NT2/D1 (cell line): ENCODE measurements at places on chromosomes 7 and 10.

DNA sequence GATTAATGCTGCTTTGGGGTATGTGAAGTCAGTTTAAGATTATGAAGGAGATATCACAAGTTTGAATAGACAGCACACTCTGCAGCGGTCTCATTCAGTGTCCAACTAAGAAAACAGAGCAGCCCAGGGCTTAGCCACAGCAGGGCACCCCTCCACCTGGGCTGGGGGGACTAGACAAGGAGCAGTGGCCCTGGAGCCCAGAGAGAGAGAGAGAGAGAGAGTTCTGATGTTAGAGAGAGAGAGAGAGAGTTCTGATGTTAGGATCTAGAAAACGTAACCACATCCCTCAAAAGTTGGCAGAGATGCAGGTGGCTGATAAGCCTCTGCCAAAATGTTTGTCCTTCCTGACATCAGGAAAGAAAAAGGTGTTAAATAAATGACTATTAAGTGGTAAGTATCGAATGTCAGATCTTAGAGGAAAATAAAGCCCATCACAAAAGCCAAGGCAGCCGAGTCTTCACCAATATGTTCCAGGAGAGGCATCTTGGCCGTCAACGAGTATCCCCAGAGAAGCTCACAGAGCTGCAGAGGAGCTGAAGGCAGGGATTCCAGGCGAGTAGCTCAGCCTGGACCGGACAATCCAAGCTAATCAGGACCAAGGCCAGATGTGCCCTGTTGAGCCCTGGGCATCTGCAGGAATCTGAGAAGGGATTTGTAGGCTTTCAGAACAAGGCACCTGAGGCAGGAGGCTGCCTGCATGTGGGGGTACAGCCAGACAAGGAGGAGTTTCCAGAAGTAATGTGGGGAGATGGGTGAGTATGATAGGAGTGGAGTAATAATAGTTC, 150.1 kb upstream of the TCF7L2 start:
- DNase-seq, result no peak

DNA sequence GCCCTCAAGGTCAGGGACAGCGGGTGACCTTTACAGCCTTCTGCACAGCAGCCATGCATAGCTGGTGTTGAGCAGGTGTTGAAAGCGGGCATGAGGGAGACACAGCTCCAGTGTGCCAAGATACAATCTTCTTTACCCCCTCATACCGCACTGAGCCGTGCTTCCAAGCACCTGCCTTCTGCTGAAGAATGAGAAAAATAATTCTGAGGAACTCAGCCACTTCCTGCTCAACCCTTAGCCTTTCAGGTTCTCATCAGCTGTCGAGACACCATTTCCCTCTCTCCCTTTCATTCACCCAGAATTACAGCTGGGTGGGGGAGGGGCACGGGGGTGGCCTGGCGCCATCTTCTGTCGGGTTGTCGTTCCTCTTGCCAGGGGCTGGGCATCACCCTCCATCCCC, 58.6 kb downstream of the COL13A1 start:
- no peak for DNase-seq

GRCh38 chr7:155448632-155449007, 9.3 kb upstream of the EN2 start:
- no peak for DNase-seq

- no peak for DNase-seq
These were observed 188.7 kb downstream of the DNAJB6 start for GRCh38 chr7:157525491-157525915.

- no peak for DNase-seq
These were observed 107.4 kb downstream of the SH3PXD2A start for GRCh38 chr10:103748020-103748419.
